8988T (cell line): ENCODE measurements at places on chromosomes 3 and 15.

GRCh38 chr3:127004641-127005397 is 21.9 kb downstream of the PLXNA1 start:
- peak; percentile 92 for DNase-seq

GRCh38 chr15:99452010-99452409 is 113.8 kb upstream of the MEF2A start:
- DNase-seq = no peak

- DNase-seq = no peak
These were observed 347.8 kb downstream of the MFSD1 start for GRCh38 chr3:159149633-159150032.

- DNase-seq = no peak
These were observed 655.9 kb upstream of the ADAMTS9 start for GRCh38 chr3:65343736-65344135.

DNA sequence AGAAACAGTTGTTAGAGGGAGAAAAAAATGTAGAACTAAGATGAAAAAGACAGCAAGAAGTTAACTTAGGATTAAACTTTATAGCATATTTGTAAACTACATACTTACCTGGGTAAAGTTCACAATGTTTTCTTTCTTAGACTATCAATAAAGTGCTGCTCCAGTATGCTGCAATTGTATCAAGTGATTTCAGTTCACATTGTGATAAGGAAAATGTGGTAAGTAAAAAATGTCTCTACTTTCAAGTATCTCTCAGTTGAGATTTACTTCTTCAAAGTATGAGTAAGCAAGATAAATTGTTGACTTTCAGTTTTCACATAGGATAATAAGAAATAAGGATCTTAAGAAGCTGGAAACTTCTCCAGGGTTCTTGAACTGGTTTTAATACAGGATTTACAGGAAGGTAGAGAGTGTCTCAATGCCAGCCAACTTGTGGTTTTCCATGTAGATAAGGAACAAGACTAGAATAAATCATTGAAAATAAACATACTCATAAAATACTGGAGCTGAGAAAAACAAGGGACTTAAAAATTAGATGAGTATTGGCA is 528.8 kb downstream of the UNC13C start:
- no peak for DNase-seq

GRCh38 chr3:5140230-5140621 is 18.1 kb downstream of the ARL8B start:
- no peak for DNase-seq

GRCh38 chr15:27731776-27732175 is 367.3 kb downstream of the OCA2 start:
- DNase-seq = no peak

- DNase-seq = no peak
These were observed 353.6 kb upstream of the ZNF717 start for GRCh38 chr3:76138921-76139320.
